ENCODE measurements at places on chromosomes 2 and 18. TPM values are rescaled to one million over a fixed set of nuclear protein-coding genes. Genes with fewer than 3 reads are reported as not detected.

MAP3K19 gene
- polyA plus RNA-seq: not detected

FBXO15 gene
- polyA plus RNA-seq: 1.3 TPM

MFSD2B gene
- polyA plus RNA-seq: not detected

ALK gene
- polyA plus RNA-seq: 0.05 TPM

DSC2 gene
- polyA plus RNA-seq: 5.9 TPM

DHRS9 gene
- polyA plus RNA-seq: 0.27 TPM

OXER1 gene
- polyA plus RNA-seq: 12.5 TPM

SRD5A2 gene
- 0.05 TPM for polyA plus RNA-seq

BCL11A gene
- 4.4 TPM for polyA plus RNA-seq

OTX1 gene
- 0.15 TPM for polyA plus RNA-seq

SPDYA gene
- polyA plus RNA-seq: 0.16 TPM

EPHA4 gene
- polyA plus RNA-seq: 1.8 TPM

MAB21L4 gene
- 2.0 TPM for polyA plus RNA-seq

NEU4 gene
- 0.42 TPM for polyA plus RNA-seq

IL1RL2 gene
- 0.47 TPM for polyA plus RNA-seq

GPBAR1 gene
- 2.3 TPM for polyA plus RNA-seq

ADD2 gene
- polyA plus RNA-seq: 0.38 TPM

GREB1 gene
- 6.8 TPM for polyA plus RNA-seq

REG3G gene
- 73.2 TPM for polyA plus RNA-seq

REG1A gene
- polyA plus RNA-seq: 70,084 TPM

FBXO41 gene
- polyA plus RNA-seq: 4.9 TPM

RAD51AP2 gene
- polyA plus RNA-seq: 0.08 TPM

CCL20 gene
- 8.8 TPM for polyA plus RNA-seq

CFAP210 gene
- polyA plus RNA-seq: 0.15 TPM

ROCK2 gene
- polyA plus RNA-seq: 6.3 TPM

CRIM1 gene
- 5.2 TPM for polyA plus RNA-seq

TWSG1 gene
- polyA plus RNA-seq: 2.5 TPM

NGEF gene
- polyA plus RNA-seq: 6.4 TPM

CHRNG gene
- polyA plus RNA-seq: not detected

SLC1A4 gene
- polyA plus RNA-seq: 13.0 TPM

ATP8B1 gene
- polyA plus RNA-seq: 8.0 TPM

CHPF gene
- polyA plus RNA-seq: 83.3 TPM

ZNF519 gene
- 1.2 TPM for polyA plus RNA-seq

RNF149 gene
- polyA plus RNA-seq: 27.1 TPM

GPR148 gene
- polyA plus RNA-seq: 0.61 TPM

HOXD13 gene
- polyA plus RNA-seq: not detected

ROCK1 gene
- 9.3 TPM for polyA plus RNA-seq

SPTBN1 gene
- polyA plus RNA-seq: 52.9 TPM

CDC42EP3 gene
- polyA plus RNA-seq: 3.6 TPM

All from pancreas (tissue), 10 donors.